ENCODE measurements at places on chromosomes 12 and 14. TPM values are rescaled to one million over a fixed set of nuclear protein-coding genes. Genes with fewer than 3 reads are reported as not detected.

DNA sequence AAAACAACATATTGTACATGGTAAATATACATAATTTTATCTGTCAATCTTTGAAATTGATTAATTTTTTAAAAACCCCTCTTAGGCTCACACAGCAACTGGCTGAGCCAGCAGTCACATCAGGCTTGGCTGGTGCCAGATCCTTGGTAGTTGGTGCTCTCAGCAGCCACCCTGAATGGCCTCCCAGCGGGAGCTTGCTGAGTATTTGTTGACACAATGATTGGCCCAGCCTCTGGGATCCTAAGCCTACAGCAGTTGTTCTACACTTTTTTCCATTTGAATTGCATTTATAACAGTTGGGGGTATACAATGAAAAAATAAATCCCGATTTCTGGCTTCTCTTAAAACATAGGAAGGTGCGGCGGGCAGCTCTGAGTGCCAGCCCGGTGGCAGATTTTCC is 11.1 kb downstream of the PRKAB1 start:
- H3K4me1 ChIP-seq: peaks cover 15% of the 10 kb centered on the region
- no peak for DNase-seq
- no peaks in the 10 kb centered on the region for H3K27me3 ChIP-seq
- H3K36me3 ChIP-seq: peaks cover 83% of the 10 kb centered on the region

DNA sequence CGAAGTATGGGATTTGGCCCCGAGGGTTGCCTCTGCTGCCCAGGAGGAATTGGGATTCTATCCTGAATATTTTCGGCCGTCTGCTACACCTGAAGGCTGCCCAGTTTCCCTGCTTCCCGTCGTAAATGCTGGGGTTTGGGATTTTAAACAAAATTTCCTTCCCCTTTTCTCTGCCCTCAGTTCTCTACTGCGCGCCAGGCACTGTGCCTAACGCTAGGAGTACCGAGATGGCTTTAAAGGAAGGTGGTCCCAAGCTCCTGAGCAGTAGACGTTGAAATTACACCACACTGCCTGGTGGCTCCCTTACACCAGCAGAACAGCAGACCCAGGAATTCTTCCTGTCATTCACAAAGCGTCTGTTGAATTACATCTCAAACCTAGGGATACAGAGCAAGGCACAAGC is 566 bp upstream of the PRDM4 start:
- peak overlapping the region; percentile 82 for H3K27ac ChIP-seq
- no peaks in the 10 kb centered on the region for H3K27me3 ChIP-seq
- peaks cover 21% of the 10 kb centered on the region for H3K4me1 ChIP-seq

DNA sequence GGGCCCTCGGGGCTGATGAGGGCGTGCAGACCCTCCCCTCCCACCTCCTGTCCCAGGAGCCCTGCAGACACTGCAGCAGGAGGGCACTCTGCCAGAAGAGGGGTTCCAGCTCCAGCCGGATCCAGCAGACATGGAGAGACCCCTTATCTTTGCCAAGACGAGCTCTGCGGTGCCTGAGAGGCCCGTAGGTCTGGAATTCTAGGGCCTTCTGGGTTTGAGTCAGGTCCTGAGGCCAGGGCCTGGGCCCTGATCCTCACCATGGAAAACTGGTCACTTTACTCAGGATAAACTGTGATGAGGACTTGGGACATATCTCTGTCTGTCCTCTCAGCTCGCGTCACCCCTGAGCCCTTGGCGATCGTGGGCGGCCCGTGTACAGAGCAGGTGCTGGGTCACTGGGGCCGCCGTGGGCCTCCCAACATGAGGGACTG is 13.8 kb downstream of the MEG3 start:
- H3K4me1 ChIP-seq: no peaks in the 10 kb centered on the region
- no peaks in the 10 kb centered on the region for H3K36me3 ChIP-seq
- no peak overlapping the region for H3K4me3 ChIP-seq
- no peak for DNase-seq
- H3K27me3 ChIP-seq: peaks cover 4% of the 10 kb centered on the region

- no peaks in the 10 kb centered on the region for H3K36me3 ChIP-seq
- H3K4me1 ChIP-seq: peaks cover 22% of the 10 kb centered on the region
- DNase-seq: no peak
- H3K27ac ChIP-seq: no peak overlapping the region
- H3K27me3 ChIP-seq: no peaks in the 10 kb centered on the region
Measured at GRCh38 chr14:94385553-94386057, 2.8 kb downstream of the SERPINA1 start.

Gene OTX2
- total RNA-seq: not detected

DNA sequence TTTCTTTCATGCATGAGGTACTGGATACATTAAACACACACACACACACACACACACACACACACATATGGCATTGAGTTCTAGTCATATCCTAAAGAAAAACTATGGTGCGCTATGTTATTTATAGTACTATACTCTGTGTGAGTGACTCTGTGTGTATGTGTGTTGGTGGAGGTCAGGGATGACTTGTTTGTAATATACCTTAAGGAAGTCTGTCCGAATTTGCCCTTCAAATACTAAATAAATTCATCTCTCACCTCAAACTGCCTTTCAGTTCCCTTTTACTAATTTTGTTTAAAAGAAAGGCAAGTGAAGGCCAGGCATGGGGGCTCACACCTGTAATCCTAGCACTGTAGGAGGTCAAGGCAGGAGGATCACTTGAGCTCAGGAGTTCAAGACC is 2.1 kb upstream of the AKAP5 start:
- no peaks in the 10 kb centered on the region for H3K27me3 ChIP-seq
- no peaks in the 10 kb centered on the region for H3K36me3 ChIP-seq
- peaks cover 19% of the 10 kb centered on the region for H3K4me1 ChIP-seq

- H3K27ac ChIP-seq: no peak overlapping the region
- no peaks in the 10 kb centered on the region for H3K36me3 ChIP-seq
- peaks cover 19% of the 10 kb centered on the region for H3K4me1 ChIP-seq
Measured at GRCh38 chr14:23175823-23176222, 7.6 kb downstream of the SLC7A8 start.

- H3K27me3 ChIP-seq: peaks cover 24% of the 10 kb centered on the region
- no peaks in the 10 kb centered on the region for H3K36me3 ChIP-seq
- H3K4me1 ChIP-seq: peaks cover 10% of the 10 kb centered on the region
Measured at GRCh38 chr12:95789126-95790032, 1.2 kb downstream of the NTN4 start.

GRCh38 chr14:71399057-71399487 is 491.8 kb downstream of the PCNX1 start:
- H3K27me3 ChIP-seq: no peaks in the 10 kb centered on the region
- peak overlapping the region; percentile 67 for H3K27ac ChIP-seq
- peaks cover 9% of the 10 kb centered on the region for H3K4me1 ChIP-seq
- no peaks in the 10 kb centered on the region for H3K36me3 ChIP-seq
- H3K4me3 ChIP-seq: no peak overlapping the region
- DNase-seq: no peak

- H3K36me3 ChIP-seq: no peaks in the 10 kb centered on the region
- no peaks in the 10 kb centered on the region for H3K27me3 ChIP-seq
- H3K4me1 ChIP-seq: peaks cover 11% of the 10 kb centered on the region
- H3K27ac ChIP-seq: no peak overlapping the region
Measured at GRCh38 chr12:12868477-12869235, 22.7 kb upstream of the GPRC5A start.

DNA sequence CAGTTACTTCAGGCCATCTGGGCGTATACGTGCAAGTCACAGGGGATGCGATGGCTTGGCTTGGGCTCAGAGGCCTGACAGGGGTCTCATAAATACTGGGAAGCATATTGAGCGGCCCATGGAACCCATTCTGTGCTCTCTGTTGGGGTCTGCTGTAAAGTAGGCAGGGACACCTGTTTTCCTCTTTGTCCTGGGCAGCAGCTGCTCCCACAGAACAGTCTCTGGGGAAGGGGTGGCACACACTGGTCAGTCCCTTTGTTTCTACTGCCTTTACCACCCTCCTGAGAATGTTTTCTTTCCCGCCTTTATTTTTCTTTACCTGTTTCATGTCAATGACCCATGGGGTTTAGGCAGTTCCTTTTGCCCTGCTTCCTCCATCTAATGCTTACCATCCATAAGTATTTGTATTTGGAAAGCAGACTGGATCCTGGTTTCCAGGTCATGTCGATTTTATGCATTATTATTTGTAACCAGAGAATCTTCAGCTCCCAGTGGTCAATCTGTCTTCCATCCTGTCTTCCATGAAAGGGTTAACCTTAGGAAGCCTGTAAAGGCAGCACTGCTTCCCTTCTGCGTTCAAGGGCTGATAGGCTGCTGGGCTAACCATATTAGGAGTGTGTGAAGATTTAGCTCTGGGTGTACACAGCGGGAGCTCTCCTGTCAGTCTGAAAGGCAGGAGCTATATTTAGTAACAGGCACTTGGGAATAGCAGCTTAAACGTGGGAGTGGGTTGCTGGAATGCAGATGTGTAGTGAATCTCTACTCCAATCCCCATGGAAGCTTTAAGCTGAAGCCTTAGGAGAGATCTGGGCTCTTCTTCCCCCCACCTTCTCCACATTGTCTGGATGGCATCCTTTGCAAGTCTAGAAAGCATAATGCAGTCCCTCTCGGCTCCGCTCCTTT is 124.0 kb downstream of the DYRK2 start:
- DNase-seq: no peak
- no peaks in the 10 kb centered on the region for H3K4me1 ChIP-seq

- H3K4me1 ChIP-seq: no peaks in the 10 kb centered on the region
- no peaks in the 10 kb centered on the region for H3K27me3 ChIP-seq
- no peaks in the 10 kb centered on the region for H3K36me3 ChIP-seq
Measured at GRCh38 chr14:60396718-60397343, 89.0 kb downstream of the C14orf39 start.
